ENCODE measurements at places on chromosomes 16 and 17.

- no peak for DNase-seq
These were observed 34.2 kb upstream of the ZNF469 start for GRCh38 chr16:88348377-88349152.

DNA sequence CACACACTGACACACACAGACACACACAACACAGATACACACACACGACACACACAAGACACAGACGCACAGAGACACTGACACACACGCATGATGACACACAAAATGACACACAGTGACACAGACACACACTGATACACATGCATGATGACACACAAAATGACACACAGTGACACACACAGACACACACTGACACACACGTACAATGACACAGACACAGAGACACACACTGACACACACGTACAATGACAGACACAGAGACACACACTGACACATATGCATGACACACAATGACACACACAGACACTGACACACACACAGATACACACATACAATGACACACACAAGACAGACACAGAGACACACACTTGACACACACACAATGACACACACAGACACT, 10.3 kb downstream of the CACNG1 start:
- no peak for DNase-seq

GRCh38 chr16:14186795-14187221, 115.7 kb downstream of the MRTFB start:
- DNase-seq, result no peak

- DNase-seq, result no peak
These were observed 178.0 kb downstream of the RPTOR start for GRCh38 chr17:80722661-80723060.

DNA sequence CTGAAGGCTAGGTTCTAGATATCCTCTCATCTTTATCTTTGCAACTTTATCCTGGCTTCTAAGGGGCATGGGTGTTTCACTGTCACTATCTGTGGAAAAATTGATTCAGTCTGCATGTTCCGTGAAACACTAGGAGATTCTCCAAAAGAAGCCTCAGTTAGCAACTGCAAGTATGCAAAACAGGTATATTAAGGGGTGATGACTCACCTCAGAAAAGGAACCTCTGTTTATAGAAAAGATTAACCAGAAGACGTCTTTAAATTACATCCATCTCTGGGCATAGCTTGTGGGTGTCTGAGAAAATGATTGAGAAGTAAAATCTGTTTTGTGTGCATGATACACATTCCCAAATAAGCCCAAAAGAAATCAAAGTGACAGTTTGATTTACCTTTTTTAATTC, 353.8 kb upstream of the HSBP1 start:
- no peak for DNase-seq

GRCh38 chr16:4358831-4359561, 7.9 kb upstream of the PAM16 start:
- DNase-seq, result peak; percentile 67

GRCh38 chr16:30875871-30876801, 17.7 kb downstream of the BCL7C start:
- no peak for DNase-seq

DNA sequence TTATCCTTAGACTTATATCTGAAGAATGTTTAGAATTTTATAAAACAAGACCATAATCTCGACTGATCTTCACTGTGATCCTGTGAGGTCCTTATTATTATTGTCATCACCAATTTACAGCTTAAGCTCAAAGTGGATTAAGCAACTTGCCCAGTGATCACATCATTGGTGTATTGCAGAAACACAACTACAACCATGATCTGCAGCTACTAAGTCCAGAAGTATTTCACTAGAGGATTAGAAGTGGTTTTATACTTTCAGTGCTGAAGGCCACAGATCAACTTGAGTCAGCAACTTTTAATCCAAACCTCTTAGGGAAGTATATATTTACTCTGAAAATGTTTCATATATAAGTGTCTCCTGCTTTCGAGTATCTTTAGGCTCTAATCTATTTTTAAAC, 624.3 kb upstream of the SOX9 start:
- no peak for DNase-seq

DNA sequence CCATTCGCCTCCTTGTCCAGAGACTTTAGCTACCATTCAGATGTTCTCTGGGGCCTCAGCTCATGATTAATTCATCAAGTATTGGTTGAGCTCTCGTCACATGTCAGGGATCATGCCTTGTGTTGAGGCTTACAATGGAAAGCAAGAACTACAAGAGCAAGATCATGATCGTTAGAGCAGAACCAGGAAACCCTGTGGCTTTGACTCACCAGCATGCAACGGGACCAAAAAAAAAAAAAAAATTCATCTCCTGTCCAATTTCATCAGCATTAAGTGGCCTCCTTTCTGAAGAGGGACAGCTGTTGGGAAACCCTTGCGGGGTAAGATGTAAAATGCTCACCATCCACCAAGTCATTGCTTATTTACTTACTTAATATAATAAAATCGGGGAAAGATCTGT, 12.1 kb upstream of the USP10 start:
- DNase-seq, result no peak

DNA sequence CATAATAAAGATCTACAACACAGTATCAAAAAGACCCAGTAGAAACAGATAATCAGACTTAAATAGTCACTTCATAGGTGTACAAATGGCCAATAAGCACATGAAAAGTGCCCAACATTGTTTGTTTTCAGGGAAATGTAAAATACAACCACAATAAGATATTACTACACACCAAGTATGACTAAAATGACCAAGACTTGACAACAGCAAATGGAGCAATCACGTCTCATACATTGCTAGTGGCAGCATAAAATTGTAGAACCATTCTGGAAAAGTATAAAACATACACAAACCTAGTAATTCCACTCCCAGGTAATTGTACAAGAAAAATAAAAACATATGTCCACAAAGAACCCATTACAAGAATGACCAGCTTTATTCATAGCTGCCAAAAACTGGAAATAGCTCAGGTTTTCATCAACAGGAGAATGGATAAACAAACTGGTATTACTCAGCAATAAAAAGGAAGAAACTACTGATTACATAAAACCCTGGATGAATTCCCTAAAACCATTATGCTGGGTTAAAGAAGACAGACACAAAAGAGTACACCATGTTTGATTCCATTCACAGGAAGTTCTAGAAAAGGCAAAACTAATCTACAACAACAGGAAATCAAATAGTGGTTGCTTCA, 85.6 kb downstream of the TTC19 start:
- no peak for DNase-seq

- no peak for DNase-seq
These were observed 135.7 kb downstream of the PRKCA start for GRCh38 chr17:66438101-66438500.

DNA sequence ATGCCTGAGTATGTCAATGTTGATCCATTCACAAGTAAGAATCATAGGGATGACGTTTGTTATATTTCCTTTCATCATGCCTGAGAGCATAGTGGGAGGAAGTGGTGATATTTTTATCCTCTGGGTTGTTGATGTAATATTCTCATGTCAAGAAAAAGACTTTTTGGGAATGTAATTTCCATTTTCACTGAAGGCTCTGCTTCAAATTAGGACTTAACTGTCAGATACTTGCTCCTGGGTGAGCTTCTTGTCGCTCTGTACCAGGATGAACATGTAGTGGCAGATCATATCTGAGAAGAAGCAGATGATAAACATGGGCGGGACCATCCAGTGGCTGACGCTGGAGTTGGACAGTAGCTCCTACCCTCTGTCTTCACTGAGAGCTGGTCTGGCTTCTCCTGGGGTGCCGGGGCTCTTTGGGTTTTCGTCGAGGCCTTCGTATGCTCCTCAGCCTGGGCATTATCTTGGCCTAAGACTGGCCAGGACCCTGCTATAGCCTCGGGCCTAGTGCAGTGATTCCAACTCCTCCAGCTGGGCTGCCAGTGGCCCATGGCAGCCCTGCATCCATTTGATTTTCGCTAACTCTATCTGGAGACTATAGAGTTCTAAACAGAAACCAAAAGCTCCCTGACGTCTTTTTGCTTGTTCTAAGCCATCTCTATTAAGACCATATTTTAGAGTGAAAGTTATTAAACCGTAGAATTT, 19.7 kb downstream of the CYB5B start:
- DNase-seq, result peak; percentile 1

DNA sequence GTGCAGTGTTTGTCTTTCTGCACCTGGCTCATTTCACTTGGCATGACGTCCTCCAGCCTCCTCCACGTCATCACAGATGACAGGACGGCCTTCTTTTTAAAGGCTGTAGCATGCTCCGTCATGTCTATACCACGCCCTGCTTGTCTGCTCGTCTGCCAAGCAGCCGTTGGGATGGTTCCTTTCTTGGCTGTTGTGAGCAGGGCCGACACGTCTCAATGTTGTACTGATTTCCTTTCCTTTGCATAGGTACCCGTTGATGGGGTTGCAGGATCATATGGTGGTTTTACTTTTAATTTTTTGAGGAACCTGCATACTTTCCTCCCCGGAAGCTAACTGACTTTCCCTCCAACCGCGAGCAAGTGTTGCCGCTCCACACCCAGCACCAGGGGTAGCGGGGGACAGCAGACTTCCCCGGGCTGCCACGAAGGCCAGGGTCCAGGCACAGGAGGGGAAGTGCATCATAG, 212.2 kb upstream of the ZNF469 start:
- DNase-seq, result no peak

GRCh38 chr16:85098565-85098964, 13.7 kb downstream of the CIBAR2 start:
- DNase-seq, result no peak

DNA sequence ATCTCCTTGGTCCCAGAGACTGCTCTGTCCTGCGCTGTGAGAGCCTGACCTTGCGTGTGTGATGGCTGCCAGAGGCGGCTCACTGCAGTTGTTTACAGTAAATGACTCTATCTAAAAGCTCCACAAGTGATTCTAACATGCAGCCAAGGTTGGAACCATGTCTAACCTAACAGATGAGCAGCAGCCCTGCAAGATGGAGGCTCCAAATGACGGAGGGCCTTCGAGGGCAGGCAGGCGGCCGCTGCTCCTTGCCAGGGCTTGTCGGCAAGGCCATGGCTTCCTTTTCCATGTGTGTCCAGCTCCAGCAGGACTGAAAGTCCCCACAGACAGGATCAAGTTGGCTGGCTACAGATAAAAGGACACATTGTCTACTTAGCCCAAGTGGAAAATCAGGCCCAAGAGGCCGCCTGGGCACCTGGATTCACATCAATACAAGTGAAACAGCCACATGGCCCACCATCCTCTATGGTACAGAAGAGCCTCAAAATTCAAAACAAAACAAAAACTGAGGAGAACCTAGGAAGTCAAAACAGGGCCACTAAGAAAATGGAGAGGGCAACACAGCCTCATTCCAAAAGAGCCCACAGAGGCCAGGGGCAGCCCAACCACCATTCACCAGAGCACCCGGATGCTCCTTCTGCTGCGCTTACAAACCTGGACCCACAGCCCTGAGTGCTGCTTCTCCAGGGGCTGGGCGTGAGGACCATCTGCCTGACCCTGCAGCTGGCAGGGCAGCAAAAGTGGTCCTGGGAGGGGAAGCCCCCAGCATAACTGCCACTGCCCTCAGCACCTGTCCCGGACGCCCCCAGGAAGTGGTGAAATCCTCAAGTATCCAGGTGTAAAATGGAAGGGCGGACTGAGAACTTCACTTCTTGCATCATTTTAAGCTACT, 65.0 kb downstream of the AMFR start:
- no peak for DNase-seq

DNA sequence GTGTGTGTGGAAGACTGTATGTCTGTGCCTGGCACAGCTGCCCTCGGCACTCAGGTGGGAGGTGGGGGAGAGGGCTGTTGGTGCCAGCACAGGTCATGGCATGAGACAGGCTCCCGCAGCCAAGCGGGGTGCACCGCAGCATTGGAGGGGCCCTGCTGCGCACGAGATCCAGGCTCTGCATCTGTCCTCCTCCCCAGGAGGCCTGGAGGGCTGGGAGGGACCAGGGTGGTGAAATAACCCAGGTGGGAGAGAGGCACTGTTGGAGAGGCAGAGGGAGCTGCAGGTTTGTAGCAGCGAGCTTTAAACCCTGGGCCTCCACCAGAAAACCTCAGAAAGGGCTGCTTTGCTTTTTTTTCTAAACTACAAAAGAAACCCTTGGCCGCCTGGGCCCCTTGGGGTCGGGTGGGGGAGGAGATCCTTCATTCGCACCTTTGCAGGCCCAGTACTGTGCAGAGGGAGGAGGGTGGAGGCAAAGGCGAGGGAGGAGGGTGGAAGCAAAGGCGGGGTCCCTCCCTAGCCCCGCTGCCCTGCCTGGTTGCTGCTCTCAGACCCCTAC, 241.7 kb downstream of the SEC14L1 start:
- DNase-seq, result no peak

DNA sequence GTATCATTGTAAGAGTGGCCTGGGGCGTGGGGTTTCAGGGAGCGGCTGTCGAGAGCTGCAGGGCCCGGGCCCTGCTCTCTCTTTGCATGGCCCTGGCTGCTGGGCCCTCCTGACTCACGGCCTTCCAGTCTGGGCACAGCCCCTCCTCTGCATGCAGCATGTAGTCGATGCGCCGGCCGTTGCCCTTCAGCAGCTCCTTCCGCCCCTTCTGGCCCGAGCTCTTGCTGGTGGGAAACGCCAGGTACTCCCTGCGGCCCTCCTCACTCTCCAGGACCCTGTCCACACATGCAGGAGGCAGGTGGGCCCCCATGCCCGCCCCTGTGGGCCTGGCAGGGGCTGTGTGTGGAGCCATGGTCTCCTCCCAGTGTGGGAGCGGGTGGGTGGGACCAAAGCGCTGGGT, 50.7 kb downstream of the PRMT7 start:
- DNase-seq, result no peak

DNA sequence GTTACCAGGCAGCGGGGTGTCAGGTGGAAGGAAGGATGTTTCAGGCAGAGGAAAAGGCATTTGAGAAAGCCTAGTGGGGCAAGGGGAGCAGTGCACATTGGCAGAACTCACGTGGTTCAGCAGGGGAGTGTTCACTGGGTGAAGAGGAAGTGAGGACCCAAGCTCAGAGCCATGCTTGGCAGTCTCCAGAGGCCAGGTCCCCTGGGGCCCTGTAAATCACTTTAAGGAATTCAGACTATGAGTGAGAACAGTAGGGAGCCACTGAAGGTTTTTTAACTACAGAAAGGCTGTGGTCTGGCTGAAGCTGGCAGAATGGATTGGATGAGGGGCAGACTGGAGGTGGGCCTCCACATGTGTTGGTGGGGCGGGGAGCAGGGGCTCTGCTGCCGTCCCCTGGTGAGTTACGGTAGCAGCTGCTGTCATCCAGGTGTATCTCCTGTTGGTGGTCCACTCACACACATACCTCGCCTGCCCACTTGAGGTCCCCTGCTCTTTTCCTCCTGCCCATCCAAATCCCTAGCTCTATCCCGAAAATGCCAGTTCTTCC, 5.1 kb downstream of the CLEC16A start:
- DNase-seq, result no peak

GRCh38 chr16:15907863-15908478, 19.6 kb upstream of the CEP20 start:
- DNase-seq, result no peak

Data from stimulated activated CD4-positive, alpha-beta T cell treated with anti-CD3 and anti-CD28 coated beads, Interleukin-1b, Interleukin-23, amount 100 ng/mL, for 4 hours (primary cell).